ENCODE measurements at places on chromosomes 13 and 19.

DNA sequence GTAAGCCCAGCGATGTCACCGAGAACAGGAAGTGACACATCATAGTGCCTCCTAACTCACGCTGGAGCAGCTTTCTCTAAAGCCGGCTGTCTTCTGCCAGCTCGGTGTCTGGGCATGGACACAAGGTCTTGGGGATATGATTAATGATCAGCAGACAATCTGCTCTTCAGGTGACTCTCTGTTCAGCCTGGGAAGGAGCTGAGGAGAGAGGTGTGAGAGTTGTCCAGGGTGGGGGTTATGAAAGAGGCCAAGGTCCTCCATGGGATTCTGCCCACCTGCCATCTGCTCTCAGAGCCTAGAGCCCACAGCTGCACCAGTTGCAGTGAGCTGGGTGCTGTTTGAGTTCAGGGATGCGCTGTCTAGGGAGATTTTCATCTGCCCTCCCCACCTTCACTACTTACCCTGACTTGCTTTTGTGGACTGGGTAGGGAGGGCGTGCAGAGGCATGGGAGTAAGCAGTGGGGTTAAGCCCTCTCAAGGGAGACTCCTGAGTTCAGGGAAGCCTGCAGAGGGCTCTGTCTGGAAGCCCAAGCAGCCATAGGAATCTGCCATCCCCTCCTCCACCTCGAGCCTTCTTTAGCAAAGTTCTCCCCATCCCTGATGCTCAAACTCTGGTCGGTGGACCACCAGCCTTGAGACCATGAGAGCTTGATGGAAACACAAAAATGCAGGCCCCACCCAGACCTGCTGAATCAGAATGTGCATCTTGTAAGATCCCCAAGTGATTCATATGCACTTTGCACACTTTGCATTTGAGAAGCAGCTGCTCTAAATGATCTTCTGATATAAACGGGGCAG, 539.7 kb downstream of the RFC3 start:
- DNase-seq: no peak

DNA sequence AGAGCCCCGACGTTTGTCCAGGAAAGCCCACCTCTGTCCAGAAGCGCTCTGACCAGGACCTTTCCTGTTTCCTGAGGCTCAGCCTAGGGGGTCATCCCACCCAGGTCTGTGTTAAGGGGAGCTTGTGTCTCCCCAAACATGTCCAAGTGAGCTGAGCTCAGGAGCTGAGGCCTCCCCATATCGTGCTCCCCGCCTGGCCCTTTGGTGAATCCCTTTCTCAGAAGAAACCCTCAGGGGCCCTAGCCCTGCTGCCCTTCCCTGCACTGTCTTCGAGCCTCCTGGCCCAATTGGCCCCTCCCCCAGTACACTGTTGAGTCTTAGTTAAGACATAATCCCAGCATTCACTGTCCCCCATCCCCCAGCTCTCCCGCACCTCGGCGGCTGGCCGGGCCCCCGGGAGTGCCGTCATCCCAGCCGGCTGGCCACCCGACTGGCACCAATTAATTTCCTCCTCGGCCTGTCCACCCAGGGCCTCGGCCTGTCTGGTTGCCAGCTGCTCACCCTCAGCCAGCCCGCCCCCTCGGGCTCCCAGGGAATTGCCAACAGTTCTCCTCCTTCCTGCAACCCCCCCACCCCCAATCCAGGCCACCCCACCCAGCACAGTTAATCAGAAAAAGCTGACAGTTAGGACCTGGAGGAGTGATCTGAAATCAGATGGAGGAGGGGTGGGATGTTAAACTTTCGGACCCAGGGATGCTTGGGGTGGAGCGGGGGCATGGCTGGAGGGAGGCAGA, 13.6 kb downstream of the IER2 start:
- no peak for DNase-seq

DNA sequence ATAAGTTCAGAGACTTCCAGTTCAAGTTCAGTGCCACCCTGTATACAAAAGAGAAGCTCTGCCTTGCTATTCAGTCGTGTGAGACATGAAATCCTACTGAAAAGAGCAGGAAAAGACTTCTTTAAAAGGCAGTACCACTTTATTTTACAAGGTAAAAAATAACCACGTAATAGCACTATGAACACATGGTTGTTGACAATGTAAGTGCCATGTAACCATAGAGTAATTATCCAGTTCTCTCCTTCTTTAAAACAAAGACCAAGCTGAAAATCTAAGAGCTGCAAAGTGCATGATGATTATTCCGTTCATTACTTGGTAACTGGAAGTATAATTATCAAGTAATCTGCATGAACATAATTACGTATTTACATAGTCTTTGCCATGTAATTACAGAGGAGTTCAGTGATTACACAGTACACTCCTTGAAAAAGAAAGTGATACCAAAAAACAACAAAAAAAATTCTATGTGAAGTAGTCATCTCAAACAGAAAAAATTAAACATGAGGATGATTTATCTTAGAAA, 288.7 kb downstream of the EFNB2 start:
- DNase-seq: peak; percentile 51

DNA sequence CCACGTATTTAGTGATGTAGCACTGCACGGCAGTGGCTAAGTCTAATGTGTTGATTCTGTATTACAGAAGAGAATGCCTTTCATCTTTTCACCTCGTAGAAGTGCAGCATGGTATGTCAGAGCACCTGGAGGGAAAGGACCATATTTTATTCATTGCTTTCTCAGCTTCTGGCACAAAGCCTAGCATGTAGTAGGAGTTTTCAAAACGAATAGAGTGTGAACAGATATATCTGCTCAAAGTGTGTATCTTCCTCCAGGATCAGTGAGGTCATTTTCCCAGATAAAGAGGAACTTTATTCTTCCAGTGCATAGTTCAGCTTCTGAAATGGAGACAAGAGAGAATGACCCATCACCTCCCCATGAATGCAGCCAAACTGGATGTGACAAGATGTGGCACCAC, 21.2 kb upstream of the PCDH8 start:
- DNase-seq: no peak

DNA sequence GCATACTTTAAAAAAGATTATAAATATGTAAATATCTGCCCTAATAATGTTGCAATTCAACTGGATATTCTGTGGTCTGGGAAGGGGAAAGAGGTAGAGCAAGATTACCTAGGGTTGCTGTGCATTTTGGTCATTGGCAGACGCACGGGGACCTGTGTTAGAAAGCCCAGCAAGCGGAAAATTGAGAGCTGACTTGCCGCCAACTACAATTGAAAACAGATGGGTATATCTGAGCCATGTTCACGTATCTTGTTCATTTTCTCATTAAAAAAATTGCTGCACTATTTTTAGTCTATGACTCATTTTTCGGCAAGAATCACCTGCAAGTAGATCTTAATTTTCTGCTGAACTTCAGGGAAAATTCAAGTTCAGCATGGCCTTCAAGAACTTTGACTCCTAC, 308.5 kb upstream of the TMTC4 start:
- peak; percentile 71 for DNase-seq

Data from spinal cord (tissue), 10 donors.